ENCODE measurements at places on chromosomes 11 and 22.

DNA sequence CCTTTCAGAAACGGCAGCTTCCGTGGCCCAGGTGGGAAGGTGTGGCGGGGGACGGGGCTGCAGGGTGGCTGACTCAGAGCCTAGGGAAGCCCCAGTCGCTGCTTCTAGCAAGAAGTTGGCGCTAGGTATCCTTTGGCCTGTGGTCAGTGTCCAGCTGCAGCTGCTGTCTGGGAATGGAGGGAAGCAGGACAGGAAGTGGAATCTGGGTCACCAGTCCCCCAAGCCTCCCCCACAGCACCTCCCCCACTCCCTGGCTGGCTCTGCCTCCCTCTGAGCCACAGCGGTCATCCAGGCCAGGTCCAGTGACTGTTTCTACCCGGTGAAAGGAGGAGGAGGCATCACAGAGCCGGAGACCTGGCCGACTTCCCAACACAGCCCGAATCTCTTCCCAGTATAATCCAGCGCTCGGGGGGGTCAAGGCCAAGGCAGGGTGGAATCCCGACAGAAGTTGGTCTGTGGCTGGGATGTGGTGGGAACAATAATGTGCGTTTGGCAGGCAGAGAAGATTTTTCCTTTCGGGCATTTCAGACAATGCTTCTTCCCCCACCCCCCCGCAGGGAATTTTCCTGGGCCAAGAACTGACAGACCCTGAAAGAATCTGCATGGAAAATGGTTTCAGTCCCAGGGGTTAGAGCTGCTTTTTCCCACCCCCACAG lies 45.1 kb downstream of the C11orf96 start:
- no peak for DNase-seq

DNA sequence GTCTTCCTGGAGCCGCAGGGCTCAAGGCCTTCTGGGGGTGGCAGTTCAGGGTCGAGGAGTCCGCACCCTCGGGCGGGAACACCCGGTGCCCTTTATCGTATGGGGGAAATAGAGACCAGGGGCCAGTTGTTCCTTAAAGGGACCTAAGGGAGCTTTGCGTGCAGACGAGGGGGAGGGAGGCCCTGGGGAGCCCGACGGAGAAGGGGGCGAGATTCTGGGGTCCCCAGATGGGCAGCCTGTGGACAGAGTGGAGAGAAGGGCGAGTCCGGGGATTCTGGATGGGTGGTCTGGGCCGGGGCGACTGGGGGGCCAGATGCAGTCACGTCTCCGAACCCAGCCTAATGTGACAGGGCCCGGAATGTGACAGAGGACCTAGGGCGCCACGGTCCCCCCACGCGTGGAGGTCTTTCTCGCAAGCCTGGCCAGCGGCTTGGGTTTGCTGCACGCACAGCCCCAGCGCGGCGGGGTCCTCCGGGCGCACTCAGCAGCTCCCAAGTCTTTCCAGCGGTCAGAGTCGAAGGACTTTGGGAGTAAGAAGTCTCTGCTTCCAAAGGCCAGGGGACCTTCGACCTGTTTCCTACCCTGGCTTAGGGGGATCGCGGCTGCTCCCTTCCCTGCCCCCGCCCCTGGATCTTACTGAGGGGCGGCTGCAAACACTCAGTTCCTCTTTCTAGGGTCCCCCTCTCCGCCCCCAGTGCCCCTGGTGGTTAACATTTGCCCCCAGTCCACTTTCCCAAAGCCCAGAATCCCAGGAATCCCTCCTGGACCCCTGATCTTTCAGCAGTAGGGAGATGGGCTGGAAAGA lies 547 bp downstream of the TUBA8 start:
- DNase-seq, result no peak

GRCh38 chr22:46533070-46533833 lies 4.2 kb downstream of the CELSR1 start:
- DNase-seq, result no peak

GRCh38 chr11:16291729-16292128 lies 64.6 kb downstream of the SOX6 start:
- DNase-seq, result no peak

DNA sequence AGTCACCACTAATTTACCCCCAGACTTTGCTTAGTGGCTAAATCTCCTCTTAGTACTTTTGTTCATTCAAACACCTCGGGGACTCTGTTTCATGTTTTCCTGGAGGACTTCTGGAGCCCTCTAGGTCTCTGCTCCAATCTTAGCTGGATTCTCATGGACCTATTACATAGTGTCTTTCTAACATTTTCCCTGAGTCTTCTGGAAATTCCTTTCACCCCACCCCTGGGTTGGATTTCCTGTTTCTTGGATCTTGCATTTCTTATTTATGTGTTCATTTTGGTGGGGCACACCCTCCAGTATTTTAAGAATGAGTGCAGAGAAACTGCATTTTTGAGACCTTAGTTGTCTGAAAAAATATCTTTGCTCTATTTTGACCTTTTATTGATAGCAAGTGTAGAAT lies 220.1 kb downstream of the BLID start:
- no peak for DNase-seq
